ENCODE measurements at places on chromosomes 1 and 21.

DNA sequence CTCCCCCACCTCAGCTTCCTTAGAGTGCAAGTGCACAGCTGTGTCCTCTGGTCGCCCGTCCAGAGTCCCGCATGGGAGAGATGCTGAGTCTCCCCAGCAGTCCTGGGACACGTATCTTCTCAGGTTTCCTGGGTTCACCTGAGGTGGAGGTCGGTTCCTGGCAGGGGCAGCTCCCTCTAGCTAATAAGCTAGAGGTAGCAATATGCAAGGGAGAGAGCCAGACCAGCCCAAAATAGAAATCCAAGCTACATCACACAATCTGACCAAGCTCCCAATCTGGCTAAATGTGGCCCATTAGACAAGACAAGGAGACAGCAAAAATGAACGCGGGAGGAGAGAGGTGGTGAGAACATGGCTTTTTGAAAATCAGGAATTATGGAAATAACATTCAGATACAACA, 30.9 kb upstream of the CADM3 start:
- DNase-seq: no peak

DNA sequence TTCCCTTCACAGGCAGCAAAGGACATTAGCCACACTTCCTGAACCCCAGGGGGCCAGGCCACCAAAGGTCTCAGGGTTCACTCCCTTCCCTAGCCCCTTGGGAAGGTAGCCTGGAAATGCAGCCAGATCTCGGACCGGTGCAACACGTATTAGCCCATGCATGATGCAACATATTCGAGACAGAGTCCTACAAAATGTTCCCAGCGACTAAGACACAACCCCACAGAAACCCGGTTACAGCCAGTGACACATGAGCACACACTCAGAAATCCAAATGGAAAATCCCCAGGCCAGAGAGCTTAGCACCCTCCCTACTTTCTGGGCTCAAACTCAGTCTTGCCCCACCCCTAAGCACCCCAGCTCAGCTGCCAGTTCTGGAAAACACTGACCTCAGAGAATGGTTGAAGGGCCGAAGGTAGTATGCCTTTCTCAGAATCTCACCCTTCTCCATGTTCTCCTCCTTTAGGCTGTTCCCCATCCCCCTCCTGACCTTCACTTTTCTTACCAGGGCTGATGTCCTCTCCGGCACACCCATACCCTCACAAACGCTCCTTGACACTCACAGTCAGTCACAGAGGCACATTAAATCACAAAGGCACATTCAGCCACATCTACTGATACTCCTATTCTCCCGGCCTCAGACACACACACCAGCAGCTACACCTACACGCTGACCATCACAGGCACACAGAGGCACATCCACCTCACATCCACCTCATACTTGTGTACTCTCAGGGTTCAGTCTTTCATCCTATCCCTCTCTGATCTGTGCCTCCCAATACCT, at the start of gene TSPAN1:
TSPAN1 (plus strand) TSS at position 640 of the 784 bp plus-strand sequence. CDS start 6,021 bp downstream, outside the sequence.
- no peak for DNase-seq

- DNase-seq: no peak
Measured at GRCh38 chr1:239723776-239724367, 337.5 kb downstream of the CHRM3 start.

DNA sequence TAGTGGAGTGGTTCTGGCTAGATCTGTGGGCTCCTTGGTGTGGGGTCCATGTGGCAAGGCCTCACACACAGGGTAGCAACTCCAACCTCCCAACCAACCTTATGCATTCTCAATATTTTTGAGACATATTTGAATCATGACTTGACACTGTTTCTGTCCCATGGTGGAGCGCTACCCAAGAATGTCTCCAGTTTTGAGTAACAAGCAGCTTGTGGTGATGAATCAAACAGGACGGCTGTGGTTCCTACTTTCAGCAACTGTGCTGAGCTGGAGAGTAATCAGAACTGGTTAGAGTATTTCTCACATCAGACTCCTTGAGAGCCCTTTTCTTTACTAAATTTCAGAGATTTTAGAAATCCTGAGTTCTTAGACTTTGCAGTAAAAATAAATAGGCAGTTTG, 3.1 kb downstream of the LCE3D start:
- no peak for DNase-seq

DNA sequence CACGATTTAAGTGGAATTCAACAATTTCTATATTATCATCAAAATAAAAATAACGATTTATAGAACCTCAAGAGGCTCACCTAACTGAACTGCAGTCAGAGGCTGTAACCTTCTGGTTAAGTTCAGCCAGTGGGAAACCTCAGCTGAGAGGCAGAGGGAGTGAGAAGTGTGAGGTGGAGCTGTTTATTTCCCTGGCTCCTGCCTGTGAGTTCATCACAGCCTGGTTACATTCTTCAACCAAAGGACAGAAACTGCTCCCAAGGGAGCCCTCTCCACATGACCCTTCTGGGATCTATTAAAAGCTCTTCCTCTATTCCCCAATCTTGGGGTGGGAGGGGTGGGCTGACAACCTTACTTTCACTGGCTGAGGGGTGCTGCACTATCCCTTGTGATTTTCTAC, 22.2 kb downstream of the DYNLT5 start:
- DNase-seq: no peak

GRCh38 chr1:228900099-228900885, 165.0 kb downstream of the RHOU start:
- no peak for DNase-seq

- DNase-seq: no peak
Measured at GRCh38 chr1:63874278-63874880, 100.6 kb downstream of the ROR1 start.

DNA sequence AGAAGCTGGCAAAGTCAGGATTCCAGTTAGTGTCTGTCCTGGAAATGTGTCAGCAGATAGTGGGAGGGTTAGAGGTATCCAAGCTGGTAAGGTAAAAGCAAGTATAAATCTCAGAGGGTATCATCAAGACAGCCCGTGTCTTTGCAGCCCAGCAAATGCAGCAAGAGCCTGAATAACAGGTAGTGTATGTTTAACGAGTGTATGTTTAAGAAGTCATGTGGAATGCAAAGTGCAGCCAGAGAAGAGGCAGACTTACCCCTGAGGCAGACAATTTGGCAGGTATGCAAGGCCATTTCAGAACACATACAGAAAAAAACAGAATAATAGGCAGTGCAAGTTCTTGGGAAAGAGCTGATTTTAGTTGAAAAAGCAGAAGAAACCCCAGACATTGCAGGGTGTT, 411.0 kb upstream of the NEGR1 start:
- DNase-seq: no peak

DNA sequence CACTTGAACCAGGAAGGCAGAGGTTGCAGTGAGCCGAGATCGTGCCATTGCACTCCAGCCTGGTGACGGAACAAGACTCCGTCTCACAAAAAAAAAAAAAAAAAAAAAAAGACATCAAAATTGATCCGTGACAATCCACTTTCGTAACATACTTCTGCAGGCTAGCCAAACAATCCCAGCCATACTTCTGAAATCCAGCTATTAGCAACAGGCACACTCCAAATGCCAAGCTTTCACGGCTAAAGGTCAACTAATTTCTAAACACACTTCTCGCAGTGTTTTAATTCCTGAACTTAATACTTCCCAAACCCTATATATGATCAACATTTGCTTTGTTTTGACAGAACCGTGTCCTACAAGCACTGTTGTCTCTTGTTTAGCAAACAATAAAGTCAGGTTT, 411.3 kb upstream of the RUNX1 start:
- DNase-seq: no peak

DNA sequence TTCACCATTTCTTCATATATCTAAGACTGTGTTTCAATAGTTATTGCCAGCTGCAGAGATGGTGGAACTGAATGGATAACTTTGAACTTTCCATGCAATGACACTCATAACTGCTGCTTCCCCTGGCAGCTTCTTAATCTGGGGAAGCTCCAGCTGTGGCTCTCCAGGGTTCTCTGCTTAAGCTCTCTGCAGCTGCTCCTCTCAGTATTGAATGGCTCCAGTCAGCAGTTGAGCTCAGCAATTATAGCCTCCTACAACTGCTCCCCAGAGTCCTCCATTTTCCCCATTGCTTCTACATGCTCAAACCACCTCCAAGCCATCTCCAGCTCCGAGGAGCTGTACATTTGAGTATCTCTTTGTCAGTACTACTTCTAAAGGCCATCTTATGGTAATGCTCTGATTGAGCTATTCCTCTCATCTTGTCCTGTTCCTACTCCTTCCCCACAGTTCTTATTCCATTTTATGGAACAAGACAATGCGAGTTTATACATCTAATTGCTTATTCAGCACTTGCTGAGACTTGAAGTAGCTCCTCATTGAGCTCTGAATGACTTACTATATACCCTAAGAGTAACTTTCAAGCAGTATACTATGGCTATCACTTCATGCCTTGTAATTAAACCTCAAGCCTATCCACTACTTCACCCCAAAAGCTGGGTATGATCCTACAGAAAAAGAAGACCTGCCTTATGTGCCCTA, 362.4 kb downstream of the NEGR1 start:
- no peak for DNase-seq

- no peak for DNase-seq
Measured at GRCh38 chr21:16378525-16378924, 648.7 kb downstream of the USP25 start.

GRCh38 chr1:150887018-150887417, at the start of gene CTXND2:
CTXND2 (plus strand) TSS chr1:150887136; CDS start chr1:150912315, 25,179 bp downstream.
- DNase-seq: no peak

GRCh38 chr1:179077396-179077795, 4.5 kb upstream of the TOR3A start:
- DNase-seq: no peak

DNA sequence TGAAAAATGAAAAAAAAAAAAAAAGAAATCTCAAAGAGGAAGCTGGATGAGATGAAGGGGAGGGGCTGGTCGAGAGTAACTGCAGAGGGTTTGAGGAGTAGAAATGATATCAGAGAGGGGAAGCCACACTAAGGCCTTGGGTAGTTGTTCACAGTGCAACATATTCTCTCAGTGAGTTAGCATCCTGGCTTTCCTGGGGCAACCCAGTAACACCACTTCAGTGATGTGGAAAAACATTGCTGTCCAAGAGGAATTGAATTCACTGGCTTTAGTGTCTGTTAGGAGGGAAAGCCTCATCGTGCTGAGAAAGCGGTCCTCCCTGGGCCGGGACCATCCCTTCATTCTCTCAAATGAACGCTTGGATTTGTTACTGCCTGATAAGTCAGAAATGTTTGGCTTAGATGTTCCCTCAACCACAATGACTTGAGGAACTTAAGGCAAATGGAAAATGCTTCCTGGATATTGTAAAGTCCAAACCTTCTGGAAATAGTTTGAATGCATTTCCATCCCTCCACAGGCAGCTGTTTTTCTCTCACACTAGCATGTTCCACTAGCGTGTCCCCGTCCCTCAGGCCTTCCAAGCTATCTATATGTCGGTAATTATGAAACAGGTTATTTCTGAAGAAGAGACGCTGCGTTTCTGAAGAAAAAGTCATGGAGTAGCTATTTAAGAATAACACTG, 12.2 kb downstream of the TGFB2 start:
- no peak for DNase-seq

DNA sequence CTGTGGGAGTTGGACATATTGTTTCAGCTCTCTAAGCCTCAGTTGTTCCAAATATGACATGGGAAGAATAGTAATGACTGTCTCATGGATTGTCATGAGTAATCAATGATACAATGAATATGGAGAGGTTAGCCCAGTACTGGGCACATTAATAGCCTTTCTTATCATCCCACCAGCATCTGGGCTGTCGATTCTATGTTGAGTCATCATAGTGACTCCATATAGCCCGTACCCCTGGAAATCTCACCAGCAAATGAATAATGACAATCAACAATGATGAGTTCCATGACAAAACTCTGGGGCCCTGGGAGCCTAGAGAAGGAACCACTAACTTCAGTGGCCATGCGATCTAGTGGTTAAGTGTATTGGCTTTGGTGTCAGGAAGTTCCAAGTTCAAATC, 39.7 kb upstream of the GJB5 start:
- DNase-seq: no peak

DNA sequence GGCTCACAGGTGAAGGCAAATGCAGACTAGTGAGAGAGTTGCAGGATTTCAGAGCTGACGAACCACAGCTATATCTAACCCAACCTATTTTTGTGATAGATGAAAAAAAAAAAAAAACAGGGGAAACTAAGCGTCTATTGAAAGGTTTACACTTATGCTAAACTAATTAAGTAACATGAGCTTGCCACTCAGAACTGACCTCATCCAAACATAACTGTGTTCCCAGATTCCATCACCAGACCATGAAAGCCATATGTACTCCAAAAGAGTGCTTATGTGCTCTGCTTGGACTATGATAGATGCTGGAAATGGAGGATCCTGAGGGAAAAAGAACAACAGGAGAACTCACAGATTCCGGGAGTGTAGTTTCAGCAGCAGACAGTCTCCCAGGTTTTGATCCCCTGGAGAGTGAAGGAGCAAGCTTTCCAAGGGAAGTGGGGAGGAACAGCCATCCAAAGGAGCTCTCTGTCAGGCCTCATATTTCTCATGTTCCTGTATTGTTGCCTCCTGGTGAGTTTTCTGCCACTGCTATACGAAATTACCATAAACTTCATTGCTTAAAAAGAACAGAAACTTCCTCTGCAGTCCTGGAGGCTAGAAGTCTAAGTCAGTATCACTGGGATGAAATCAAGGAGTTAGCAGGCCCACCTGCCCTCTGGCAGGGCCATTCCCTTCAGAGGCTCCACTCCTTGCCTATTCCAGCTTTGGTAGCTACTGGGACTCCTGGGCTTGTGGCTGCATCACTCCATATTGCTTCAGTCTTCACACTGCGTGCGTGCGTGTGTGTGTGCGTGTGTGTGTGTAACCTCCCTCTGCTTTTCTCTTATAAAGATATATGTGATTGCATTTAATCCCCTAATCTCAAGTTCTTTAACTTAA, 38.1 kb downstream of the NIBAN1 start:
- no peak for DNase-seq

- DNase-seq: no peak
Measured at GRCh38 chr1:55049914-55050278, 10.5 kb downstream of the PCSK9 start.

GRCh38 chr1:99672530-99673213, 26.8 kb downstream of the PALMD start:
- no peak for DNase-seq

DNA sequence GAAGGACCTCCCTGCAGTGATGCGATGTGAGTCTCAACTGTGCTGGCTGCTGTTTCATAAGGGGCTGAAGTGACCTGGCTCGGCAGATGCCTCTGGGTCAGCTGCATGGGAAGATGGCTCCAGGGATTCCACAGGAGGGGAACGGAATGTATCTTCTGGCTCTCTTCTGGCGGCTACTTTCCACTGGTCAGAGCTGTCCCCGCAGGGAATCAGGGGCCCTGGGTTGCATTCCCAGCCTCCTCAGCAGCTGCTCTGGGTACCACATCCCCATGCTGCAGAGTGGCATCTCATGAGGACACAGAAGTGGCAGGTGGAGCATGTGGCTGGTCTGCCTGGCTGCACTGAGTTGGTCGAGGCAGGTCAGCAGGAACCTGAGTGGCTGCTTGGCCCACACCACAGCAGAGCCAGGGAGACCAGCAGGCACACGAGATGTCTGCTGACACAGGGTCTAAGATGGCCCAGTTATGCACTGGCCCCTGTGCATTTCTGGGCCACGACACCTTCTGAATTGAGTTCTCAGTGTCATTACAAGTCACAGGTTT, 42.8 kb downstream of the POFUT2 start:
- DNase-seq: no peak

Data from inflammatory macrophage treated with lipopolysaccharide for 1 hour (primary cell).